ENCODE measurements at places on chromosomes 7 and 10. TPM values are rescaled to one million over a fixed set of nuclear protein-coding genes. Genes with fewer than 3 reads are reported as not detected.
A peak's percentile ranks its signal among the peaks of the same experiment; 100 is the strongest.

DNA sequence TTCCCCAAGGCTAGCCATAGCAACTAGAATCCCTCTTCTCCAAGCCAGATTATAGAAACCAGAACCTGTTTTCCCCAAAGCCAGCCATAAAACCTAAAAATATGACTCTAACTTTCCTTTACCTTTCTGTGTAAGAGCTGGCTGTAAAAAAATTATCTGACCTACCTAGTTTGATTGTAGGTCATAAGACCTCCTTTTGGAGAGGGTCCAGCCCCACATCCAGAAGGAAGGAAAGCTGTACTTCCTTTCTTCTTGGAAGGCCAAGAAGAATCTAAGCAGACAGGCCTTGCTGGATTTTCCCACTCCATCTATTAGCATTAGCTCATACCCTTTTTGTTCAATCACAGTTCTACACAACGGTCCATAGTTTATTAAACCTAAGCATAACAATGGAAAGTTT is 1006.3 kb downstream of the SORCS3 start:
- H3K4me3 ChIP-seq, result no peak overlapping the region
- DNase-seq, result no peak
- H3K4me1 ChIP-seq, result no peaks in the 10 kb centered on the region

- H3K27ac ChIP-seq, result no peak overlapping the region
- H3K27me3 ChIP-seq, result no peaks in the 10 kb centered on the region
- H3K36me3 ChIP-seq, result no peaks in the 10 kb centered on the region
- H3K4me3 ChIP-seq, result no peak overlapping the region
- no peak for DNase-seq
Observed at GRCh38 chr7:132112106-132112505, 464.2 kb downstream of the PLXNA4 start.

Gene HK1
- 54.0 TPM for total RNA-seq

Gene CNNM1
- not detected for total RNA-seq

- no peaks in the 10 kb centered on the region for H3K36me3 ChIP-seq
- peaks cover 53% of the 10 kb centered on the region for H3K4me1 ChIP-seq
- H3K4me3 ChIP-seq, result peak overlapping the region; percentile 43
- H3K27me3 ChIP-seq, result no peaks in the 10 kb centered on the region
- H3K27ac ChIP-seq, result peak overlapping the region; percentile 96
Observed at GRCh38 chr7:76294344-76295024, 8.0 kb upstream of the HSPB1 start.

- no peak for DNase-seq
- H3K36me3 ChIP-seq, result no peaks in the 10 kb centered on the region
- H3K4me3 ChIP-seq, result no peak overlapping the region
- no peak overlapping the region for H3K27ac ChIP-seq
Observed at GRCh38 chr10:5419466-5420094, 7.2 kb downstream of the NET1 start.

DNA sequence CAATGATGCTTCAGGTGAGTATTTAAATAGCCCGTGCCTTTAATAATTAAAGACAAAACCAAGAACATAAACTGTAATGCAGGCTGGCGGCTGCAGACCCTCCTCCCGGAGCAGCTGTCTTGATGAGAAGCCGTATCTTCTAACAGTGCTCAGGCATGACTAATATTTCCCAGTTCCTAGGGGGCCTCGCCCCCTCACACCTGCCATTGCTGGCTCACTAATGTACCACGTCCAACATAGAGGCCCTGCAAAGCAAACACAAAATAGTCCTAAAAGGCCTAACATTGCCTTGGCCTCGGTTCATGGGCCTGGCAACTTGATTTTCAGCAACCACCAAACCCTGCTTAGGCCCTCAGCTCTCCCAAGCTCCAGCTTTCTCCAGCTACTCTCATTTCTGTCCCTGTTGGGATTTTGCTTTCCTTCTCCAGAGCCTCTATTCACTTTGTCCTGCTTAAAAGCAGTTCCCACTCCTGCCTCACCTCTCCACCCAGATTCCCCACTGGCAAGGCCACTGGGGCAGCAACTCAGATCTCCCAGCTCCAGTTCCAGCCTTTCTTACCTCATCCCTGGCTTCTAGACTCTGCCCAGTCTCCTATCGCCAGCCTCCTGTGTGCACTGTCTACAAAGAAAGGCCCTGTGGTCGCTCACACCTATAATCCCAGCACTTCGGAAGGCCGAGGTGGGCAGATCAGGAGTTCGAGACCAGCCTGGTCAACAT is 16.2 kb downstream of the SORBS1 start:
- H3K4me1 ChIP-seq, result peaks cover 9% of the 10 kb centered on the region
- H3K27ac ChIP-seq, result no peak overlapping the region
- H3K36me3 ChIP-seq, result no peaks in the 10 kb centered on the region
- H3K4me3 ChIP-seq, result no peak overlapping the region

DNA sequence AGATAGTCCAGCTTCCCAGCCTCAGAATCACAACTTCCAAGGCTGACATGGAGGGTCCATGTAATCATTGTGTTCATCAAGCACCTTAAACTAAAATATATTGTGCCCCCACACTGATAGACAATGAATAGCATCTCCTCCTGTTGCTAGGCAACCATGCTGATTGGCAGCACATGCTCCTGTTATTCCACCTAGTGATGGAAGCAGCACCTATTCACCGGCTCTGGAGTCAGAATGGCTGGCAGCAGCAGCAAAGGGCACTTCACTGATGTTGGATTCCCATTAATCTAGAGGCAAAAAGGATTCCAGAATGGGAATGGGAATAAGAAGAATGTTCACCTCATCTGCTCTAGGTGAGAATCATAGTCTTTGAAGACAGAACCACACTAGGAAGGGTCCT is 55.0 kb downstream of the RELN start:
- H3K36me3 ChIP-seq, result no peaks in the 10 kb centered on the region
- no peaks in the 10 kb centered on the region for H3K4me1 ChIP-seq
- no peaks in the 10 kb centered on the region for H3K27me3 ChIP-seq
- no peak overlapping the region for H3K4me3 ChIP-seq
- DNase-seq, result no peak

Gene TCERG1L
- not detected for total RNA-seq

DNA sequence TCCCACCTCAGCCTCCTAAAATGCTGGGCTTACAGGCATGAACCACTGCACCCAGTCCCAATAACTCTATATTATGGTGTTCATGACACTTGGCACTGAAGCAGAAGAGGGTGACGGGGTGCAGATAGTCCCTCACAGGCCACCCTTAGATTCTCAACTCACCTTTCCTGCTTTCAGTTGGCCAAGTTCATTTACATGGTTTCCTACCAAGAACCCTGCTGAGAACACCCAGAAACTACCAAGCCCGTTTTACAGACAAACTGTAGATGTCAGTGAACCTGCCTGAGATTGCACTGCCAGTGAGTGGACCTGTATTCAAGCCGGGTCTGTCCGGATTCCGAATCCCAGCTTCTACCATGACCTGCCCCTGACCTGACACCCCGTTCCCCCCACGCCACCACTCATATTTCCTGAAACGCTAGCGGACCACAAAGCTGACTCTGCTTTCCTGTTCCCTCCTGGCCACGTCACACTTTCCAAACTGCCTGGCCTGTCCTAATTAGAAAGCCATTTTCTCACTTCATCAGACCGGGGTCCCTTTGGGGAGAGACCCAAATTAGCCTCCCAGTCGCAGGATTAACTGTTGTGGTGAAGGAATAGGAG is 17.3 kb downstream of the GRID2IP start:
- H3K4me1 ChIP-seq, result no peaks in the 10 kb centered on the region
- H3K4me3 ChIP-seq, result no peak overlapping the region
- no peaks in the 10 kb centered on the region for H3K27me3 ChIP-seq
- DNase-seq, result no peak

DNA sequence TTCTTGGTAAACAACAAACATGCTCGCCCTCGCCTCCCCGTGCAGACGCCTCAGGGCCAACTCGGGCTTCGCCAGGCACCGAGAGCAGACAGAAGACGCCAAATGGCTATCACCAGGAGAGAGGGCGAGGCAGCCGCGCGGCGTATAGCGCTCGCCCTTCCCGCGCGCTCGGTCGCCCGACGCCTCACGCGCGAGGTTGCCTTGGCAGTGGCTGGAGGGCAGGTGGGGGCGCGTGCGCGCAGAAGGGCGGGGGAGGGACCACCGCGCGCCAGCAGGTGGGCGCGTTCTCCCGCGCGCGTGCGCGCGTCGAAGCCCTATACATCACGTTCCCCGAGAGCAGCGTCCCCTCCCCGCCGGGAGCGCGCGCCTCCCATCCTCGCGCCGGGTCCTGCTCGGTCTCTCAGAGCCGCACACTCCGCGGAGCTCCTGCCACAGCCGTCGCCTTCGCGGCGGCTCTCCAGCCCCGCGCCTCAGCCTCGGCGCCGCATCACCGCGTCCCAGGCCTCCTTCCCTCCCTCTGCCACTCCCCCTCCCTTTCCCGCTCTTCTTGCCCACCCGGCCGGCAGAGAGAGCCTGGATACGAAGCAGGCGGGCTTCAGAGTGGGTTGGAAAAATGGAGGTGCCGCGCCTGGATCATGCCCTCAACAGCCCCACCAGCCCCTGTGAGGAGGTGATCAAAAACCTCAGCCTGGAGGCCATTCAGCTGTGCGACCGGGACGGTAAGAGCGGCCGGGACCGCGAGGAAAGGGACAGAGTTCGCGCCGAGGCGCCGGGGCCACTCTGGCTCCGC is at the start of gene PHYHIPL:
Gene PHYHIPL (plus strand): TSS at position 403 of the 790 bp plus-strand sequence. CDS start 211 bp downstream, at position 614.
- H3K27me3 ChIP-seq, result no peaks in the 10 kb centered on the region
- no peak for DNase-seq
- H3K27ac ChIP-seq, result no peak within 1 kb of the TSS
- H3K4me3 ChIP-seq, result peak within 1 kb of the TSS; percentile 22
- H3K36me3 ChIP-seq, result no peaks in the 10 kb centered on the region

Gene FLNC
- 5.5 TPM for total RNA-seq

All from tibial nerve (tissue), 4 donors.